Activated T-helper 17 cell treated with anti-CD3 and anti-CD28 coated beads, Interleukin-2, amount 50 U/mL, for 72 hours (primary cell): ENCODE measurements at places on chromosomes 11 and 22. TPM values are rescaled to one million over a fixed set of nuclear protein-coding genes. Genes with fewer than 3 reads are reported as not detected.
A peak's percentile ranks its signal among the peaks of the same experiment; 100 is the strongest.

The DAGLA gene
- 0.11 TPM for total RNA-seq

GRCh38 chr11:9790703-9791102 lies 126.8 kb downstream of the SWAP70 start:
- ATAC-seq, result no peak

The MMP7 gene
- not detected for total RNA-seq

- ATAC-seq, result peak; percentile 62
Observed at GRCh38 chr11:64148226-64148916, 17.5 kb downstream of the MACROD1 start.

DNA sequence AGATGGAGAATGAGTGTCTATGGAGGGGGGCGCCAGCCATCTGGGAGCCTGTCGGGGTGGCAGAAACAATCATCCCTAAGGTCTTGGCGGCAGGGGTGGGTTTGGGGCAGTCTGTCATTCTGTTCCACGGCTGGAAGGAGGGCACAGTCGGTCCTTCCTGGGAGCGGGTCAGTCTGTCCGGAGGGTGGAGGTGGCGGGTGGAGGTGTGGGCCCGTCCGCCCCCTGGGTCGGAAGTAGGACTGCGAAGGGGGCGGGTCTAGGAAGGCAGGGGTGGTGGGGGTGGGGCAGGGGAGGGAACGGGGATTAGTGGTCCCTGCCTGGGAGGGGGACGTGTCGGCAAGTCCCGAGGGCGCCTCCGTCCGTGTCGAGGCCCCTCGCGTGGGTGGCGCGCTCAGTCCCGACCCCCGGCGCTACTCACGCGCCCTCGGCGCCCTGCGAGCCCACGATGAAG lies 461 bp downstream of the TBC1D10A start:
- peak; percentile 16 for ATAC-seq
